OCI-LY7 (cell line): ENCODE measurements at places on chromosomes 1 and 21.

GRCh38 chr1:109198043-109198695 lies 15.5 kb upstream of the SARS1 start:
- DNase-seq = no peak

DNA sequence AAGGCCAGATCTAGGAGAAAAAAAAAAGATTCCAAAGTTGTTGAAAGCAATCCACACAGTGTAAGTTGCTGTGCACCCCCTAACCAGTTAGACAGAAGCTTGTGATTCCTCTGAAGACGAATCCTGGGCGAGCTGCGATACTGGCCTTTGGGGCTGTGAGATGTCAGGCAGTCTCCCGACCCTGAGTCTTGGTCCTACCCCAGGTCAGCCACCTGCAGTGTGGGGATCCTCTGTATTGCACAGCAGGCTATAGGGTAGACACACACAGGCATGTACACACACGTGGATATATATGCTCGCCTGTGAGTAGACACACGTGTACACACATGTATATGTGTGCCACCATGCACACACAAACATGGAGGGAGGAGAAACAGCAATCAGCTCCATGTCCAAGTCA lies 12.9 kb downstream of the ACTRT2 start:
- no peak for DNase-seq

GRCh38 chr1:55346586-55346985 lies 131.4 kb upstream of the USP24 start:
- DNase-seq = no peak

GRCh38 chr1:197902131-197902453 lies 338 bp upstream of the C1orf53 start:
- DNase-seq = no peak

GRCh38 chr1:186442651-186443375 lies 18.1 kb downstream of the PDC start:
- DNase-seq = no peak

DNA sequence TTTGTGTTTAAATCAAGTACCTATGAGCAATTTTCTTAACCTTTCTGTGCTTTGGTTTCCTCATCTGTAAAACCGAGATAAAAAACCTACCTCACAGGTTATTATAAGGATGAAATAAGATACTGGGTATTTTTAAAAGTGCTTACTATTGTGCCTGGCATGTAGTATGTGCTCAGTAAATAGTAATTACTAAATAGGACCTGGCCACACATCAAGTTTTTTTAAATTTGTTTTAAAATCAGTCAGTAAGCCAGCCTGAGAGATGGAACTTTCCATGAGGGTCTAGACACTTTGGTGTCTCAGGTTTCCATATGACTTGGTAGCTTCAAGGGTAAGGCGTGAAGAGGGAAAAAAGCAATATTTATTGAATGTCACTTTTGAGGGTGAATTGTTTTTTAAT lies 7.0 kb upstream of the ATF3 start:
- DNase-seq = no peak

DNA sequence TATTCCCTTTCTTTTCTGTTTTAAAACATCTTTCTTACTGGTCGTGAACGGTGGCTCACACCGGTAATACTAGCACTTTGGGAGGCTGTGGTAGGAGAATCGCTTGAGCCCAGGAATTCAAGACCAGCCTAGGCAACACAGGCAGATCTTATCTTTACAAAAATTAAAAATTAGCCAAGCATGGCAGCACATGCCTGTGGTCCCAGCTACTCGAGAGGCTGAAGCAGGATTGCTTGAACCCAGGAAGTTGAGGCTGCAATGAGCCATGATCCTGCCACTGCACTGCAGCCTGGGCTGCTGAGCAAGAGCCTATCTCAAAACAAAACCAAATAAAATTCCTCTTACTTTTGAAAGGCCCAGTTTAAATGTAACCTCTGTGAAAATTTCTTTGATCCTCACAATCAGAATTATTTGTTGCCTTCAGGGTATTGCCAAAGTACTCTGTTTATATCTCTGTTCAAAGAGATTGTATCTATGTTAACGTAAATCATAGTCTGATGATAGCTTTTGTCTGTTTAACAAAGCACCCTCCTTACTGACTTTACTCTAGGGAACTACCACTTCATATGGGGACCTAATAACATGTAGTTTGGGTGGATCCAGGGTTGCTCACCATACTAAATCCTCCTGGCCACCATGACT lies 71.6 kb downstream of the RERE start:
- no peak for DNase-seq

- DNase-seq = no peak
Measured at GRCh38 chr1:150372580-150372979, 8.6 kb downstream of the RPRD2 start.

DNA sequence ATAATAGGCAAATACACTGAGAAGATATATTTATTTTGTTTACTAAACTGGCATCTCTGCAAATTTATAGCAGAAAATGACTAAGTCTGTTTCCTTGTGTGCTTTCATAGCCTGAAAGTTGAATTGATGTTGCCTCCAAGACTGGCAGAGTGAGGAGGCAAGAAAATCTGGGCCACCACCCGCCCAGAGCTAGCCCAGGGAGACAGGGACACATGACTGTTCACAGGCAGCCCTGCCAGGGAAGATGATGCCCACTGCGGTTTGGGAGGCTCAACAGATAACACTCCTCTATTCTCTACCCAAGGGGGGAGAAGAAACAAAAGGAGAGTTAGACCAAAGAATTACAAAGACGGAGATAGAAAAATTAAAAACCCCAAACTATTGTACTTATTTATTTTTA lies 37.1 kb downstream of the OPTC start:
- DNase-seq = no peak

DNA sequence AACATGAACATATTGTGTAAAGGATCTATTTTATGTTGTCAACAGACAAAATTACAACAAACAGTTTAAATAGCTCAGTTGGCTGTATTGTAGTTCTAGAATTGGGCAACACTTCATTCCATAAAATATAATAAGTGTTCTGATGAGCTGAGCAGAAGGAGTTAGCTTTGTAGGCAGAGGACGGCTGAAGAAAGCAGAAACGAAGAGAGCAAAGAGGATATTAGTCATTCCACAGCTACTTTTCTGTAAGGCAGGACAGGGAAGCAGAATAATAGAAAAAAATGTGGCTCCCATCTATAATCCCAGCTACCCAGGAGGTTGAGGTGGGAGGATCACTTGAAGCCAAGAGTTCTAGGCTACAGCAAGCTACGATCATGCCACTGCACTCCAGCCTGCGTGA lies 20.2 kb upstream of the IVNS1ABP start:
- no peak for DNase-seq

DNA sequence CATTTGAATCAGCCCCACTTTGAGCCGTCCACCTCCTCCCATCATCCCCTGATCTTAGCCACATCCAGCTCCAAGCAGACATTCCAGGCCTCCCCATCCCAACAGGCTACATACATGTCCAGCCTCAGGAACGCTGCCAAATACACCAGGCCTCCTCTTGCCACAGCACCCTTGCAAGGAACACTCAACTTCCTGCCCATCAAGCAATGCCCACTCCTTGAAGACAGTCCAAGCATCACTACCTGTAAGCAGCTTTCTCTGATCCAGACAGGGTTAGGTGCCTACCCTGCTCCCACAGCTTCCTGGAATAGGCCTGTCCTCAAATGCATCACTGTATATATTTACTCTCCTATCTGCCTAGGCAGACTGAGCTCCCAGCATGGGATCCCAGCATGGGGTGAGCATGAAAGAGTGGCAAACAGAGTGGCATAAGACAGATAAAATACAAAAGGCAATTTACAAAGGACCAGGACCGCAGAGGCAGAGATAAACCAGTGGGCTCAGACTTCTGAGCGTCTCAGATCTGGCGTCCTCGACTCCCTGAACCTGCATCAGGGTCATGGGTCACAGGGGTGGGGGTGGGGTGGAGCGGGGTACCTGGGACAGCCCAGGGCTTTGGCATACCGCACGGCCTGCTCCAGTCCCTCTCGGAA lies 816 bp downstream of the HYI start:
- DNase-seq = no peak

DNA sequence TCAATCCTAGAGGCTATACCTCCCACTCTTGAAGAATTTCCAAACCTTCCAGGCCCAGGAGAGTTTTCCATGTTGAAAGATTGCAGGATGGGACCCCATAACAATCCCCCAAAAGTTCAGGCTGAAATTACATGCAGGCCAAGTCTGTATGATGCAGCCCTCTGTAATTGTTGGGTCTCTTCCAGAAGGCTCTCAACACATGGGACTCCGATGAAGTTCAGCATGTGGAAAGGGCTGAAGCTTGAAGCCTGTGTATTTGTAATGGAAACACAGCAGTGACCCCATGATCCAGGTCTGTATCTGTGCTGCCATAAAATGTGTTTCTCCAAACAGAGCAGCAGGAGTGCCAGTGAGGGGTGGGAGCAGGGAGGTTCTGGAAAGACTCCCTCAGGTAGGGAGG lies 202.5 kb upstream of the LYPLAL1 start:
- no peak for DNase-seq

GRCh38 chr1:223763251-223763650 lies 50.9 kb downstream of the CAPN2 start:
- no peak for DNase-seq

GRCh38 chr1:244788493-244789275 lies 46.8 kb upstream of the COX20 start:
- peak; percentile 26 for DNase-seq

GRCh38 chr1:98761219-98761865 lies 99.8 kb downstream of the SNX7 start:
- peak; percentile 2 for DNase-seq

- no peak for DNase-seq
Measured at GRCh38 chr1:212257157-212257556, 28.1 kb upstream of the PPP2R5A start.

- DNase-seq = peak; percentile 39
Measured at GRCh38 chr1:162056043-162056442, 13.4 kb upstream of the NOS1AP start.

DNA sequence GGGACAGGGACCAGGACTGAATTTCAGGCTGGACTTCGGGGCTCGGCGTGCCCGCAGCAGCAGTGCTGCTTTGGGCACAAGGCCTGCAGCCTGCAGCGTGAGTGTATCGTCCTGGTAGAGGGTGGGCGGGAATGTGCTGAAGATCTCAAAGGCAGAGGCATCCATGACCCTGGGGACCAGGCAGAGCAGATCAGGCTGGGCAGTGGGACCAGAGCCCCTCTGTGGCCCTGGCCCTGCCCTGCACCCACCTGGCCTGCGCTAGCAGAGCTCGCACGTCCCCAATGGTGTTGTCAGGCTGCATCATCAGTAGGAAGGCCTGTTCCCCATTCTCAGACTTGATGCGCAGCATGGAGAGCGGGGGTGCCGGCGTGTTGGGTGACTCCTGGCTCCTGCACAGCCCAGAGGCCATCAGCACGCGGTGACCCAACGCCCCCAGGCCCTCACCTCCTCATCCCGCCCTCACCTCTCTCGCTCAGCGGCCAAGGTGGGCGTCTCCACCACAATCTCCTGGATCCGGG lies 2.6 kb downstream of the SH3BGRL3 start:
- DNase-seq = no peak

DNA sequence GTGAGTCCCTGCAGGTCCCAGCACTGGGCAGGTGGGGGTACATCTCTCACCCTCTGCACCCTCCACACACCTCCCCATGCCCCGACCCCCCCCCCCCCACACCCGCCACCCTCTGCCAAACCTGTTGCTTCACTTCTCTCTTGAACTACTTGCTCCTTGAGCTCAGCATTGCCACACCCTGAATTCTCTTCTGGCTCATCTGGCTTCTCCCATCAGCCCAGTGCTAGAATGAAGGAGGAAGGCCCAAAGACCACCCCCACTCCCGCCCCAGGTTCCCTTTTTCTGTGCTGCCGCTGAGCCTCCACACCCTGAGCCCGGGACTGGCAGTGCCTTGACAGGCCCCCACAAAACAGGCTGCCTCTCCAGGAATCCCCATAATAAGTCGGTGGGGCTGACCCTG lies 6.4 kb upstream of the TNNI1 start:
- no peak for DNase-seq

DNA sequence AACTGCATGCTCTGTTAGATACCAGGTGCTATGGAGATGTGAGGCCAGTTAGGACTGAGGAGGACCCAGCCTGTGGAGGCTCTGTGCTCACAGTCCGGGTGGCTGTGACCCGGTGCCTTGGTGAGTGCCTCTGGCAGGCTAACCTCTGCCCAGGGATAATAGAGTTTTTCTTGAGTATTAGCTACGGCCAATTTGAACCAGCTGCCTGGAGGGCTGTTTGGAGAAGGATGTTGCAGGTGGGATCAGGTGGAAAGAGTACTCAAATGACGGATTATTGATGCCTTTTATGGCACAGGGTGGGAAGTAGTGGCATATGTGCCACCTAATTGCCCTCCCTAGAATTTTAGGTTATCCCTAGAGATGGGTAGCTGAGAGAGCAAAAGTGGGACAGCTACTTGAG lies 182.7 kb downstream of the GRIK3 start:
- no peak for DNase-seq

DNA sequence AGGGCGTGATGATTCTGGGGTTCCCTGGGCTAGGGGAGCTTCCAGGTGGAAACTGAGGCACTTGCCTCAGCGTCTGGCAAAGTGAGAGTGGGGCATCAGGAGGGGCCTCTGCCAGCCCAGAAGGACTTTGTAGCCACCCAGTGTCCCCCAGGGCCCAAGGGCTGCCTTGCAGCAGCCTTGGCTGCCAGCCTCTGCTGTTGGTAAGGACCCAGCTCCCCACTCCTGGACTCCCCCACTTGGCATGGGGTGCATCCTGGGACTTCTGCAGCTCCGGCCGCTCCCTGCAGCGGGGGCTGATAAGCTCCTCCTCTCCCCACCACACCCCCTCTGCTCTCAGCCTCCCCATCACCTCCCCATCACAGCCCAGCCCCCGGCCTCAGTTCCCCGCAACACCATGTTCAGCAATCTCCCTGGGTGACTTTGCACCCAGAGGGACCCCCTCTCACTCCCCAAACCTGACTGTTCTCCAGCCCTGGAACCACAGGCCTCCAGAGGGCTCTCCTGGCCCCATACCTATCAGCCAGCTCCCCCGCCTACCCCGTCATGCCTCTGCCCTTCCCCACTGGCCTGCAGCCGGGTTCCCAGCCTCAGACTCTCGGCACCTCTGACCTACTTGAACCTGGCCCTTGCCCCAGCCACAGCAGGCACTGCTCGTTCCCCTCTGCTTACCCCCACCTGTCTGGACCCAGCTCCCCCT lies 113.0 kb downstream of the CRYAA start:
- no peak for DNase-seq

DNA sequence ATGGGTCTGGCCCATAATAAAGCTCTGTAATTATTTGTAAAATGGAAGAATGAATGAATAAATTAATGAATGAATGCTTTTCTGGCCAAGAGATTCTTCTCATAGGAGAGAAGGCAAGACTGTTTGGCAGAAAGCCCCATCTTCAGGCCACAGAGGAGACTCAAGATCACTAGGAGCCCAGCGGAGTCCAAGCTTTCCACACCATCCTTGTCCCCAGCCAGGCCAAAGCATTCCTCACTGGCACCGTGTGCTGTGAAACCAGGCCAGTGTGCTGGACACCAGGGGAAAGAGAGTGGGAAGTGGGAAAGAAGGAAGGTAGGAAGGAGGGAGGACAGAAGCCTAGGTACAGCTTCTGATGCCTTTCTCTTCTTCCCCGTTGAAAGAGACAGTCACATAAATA lies 86.4 kb downstream of the PLXNA2 start:
- no peak for DNase-seq

GRCh38 chr1:156346636-156347035 lies 8.3 kb downstream of the TSACC start:
- no peak for DNase-seq

- no peak for DNase-seq
Measured at GRCh38 chr1:165629151-165629550, 1.9 kb upstream of the MGST3 start.

- peak; percentile 33 for DNase-seq
Measured at GRCh38 chr1:25080294-25081209, 150.5 kb upstream of the RUNX3 start.

GRCh38 chr1:145999321-146000024 lies 3.1 kb upstream of the TXNIP start:
- DNase-seq = peak; percentile 46

- no peak for DNase-seq
Measured at GRCh38 chr1:107594536-107594935, 370.4 kb downstream of the VAV3 start.
